ENCODE measurements at places on chromosomes 12 and 14.

GRCh38 chr12:120139958-120140357, 23.4 kb upstream of the RAB35 start:
- no peak for DNase-seq

DNA sequence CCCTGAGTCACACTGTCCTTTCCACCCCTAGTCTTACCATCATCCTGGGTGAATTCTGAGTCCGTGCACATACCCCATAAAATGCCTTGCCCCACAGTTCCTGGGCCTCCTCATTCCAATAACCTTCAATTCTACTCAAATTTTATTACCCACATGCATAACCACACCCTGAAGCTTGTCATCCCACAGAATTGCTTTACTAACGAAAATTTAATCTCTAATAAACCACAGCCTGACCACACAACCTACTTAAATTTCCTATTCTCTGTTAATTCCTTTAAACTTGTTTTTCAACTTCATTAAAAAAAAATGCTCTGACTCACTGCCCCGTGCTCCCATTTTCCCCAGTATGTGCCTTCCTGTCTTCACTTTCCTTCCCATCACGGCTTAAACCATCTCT, 205.9 kb downstream of the PHLDA1 start:
- DNase-seq, result no peak

GRCh38 chr14:37021390-37021789, 151.0 kb downstream of the SLC25A21 start:
- no peak for DNase-seq

DNA sequence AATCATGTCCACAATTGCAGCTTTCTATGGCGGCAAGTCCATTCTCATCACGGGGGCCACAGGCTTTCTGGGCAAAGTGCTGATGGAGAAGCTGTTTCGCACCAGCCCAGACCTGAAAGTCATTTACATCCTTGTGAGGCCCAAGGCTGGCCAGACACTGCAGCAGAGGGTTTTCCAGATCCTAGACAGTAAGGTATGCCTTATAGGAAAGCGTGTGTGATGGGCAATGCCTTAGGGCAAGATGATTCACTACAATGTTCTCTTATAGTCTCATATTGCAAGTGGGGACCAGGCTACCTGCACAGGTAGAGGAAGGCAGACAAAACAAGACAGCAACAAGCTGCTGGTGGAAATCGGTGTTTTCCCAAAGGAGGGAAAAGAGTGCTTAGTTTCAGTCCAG, 110.5 kb downstream of the ERGIC2 start:
- no peak for DNase-seq

GRCh38 chr12:14999695-15000365, 27.0 kb downstream of the PDE6H start:
- no peak for DNase-seq

DNA sequence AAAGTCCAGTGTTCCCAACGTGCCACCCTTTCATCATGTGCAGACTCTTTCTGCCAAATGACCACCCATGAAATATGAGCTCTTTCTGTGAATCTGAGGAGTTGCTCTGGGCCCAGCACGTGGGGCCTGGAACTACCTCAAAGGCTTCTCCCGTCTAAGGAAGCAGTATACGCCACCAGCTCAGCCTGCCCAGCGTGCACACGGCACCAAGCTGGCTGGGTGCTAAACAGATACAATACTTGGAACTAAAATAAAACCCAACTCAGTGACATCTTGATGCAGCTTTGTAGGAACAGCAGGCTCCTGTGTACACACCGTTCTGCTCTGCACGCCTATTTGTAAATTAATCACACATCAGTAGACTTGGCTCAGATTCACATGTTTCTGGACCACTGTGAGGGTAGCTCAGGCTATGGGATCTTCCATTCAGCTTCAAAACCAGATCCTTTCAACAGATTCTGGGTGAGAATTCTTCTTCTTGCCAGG, 74.8 kb downstream of the ARL6IP4 start:
- DNase-seq, result no peak

DNA sequence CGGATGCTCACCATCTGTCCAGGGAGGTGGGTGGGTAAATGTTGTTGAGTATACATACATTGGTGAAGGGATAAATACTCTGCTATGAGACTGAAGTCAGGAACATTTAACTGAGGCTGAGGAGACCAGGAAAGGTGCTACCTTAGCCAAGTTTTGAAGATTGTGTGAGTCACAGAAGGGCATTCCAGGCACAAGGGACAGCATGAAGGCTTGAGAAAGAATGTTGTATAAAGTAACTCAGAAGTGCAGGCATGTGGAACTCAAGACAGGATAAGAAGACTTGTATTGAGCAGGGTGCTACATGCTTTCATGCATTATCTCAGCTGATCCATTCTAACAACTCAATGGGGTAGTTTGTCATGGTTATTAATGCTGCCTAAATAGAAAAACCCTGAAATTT, 112.7 kb downstream of the IPO8 start:
- no peak for DNase-seq

DNA sequence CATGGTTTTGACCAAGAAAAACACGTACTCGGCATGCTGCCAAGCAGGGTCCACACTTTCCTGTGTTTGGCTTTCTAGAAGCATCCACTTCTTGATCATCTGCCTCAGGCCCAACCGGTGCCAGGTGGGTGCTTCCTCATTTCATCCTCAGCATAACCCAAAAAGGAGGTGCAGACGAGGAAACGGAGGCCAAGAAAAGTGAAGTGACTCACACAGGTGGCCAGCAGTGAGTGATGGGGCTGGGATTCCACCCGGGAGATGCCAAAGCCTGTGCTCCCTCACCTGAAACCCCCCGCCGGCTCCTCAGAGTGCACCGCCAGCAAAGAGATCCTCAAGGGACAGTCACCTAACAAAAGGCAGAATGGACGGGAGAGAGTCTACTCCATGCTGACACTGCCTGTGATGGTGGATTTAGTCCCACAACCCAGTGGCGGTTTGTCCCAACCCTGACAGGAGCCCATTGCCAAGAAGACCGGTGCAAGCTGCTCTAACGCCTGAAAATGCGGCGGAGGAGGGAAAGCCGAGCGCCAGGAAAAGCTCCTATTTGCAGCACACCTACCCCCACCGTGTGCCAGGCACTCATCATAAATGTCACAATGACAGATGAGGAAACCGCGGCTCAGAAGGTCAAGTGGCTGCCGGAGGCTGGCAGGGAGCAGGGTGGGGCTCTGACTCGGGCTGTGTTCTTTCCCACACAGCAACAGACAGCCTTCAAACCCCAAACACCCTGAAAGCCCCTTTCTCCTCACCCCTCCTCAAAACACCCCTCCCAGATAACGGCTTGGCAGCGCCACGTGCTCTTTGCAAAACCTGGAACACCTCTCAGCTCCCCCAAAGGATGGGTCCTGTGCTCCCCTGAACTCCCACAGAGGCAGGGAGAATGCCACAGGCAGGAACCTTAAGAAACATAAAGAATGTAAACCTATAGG, 18.8 kb downstream of the BCL11B start:
- no peak for DNase-seq

DNA sequence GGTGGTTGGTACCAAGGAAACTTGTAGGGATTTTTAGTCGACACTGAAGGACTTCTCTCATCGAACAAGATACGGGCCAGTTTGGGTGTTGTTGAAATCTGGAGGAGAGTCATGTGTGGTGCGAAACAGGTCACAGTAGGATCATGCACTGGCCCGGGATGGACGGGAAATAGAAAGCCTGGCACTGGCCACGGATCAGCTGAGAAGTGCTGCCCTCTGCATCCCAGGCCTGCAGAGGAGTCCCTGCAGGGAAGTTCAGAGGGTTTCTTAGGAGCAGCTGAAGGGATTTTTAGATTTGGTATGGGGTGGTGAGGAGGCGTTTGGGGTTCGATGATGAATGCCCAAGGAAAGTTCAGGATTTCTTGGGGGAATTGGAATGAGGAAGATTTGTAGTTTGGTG, 63.1 kb downstream of the TSPAN9 start:
- DNase-seq, result no peak

DNA sequence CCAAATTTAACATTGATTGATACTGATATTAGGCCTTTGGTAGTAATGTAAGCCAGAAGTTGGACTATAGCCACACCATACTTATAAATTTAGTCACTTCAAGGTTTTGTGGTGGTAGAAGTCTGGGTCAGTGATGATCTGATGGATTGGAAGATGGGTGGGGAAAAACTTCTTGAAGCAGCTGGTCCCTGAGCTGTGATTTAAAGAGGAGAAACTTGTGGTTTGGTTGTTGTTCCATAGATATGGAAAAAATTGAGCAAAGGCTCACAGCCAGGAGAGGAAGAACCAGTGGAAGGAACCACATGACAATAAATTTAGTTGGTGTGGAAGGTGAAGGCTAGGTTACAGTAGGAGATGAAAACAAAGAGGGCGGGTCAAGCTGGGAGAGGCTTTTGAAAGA, 26.1 kb downstream of the PTHLH start:
- no peak for DNase-seq

- DNase-seq, result no peak
Observed at GRCh38 chr12:121738340-121738858, 25.8 kb downstream of the TMEM120B start.

DNA sequence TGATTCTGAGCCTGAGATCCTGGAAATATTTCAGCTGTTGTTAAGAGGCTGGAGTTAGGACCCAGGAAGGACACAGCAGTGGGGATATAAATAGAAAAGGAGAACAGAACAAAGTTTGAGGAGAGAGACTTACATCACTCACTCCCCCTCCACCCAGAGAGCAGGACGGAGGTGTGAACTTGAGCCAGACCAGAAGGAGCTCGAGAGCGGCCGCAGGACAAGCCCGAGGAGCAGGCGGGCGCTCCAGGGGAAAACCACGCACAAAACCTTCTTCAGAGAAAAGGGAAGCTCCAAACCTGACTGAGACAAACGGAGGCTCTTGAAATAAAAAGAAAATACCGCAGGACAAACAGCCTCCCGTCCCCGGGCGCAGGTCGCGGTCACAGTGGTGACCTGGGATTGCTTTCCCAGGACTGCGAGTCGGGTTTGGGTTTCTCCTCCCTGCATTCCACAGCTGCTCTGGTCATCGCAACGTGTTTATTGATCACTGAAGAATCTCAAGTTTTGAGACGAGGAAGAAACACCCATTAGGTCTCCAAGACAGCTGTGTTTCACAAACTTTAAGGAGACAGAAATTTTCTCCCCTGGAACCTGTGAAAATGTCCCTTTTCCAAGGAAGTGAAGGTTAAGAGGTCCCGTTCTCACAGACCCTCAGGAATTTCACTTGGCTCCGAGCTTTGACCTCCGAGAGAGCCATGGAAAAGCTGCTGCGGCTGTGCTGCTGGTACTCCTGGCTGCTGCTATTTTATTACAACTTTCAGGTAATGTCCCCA, at the start of gene ADGRD1:
Gene ADGRD1 (plus strand): TSS at position 137 of the 773 bp plus-strand sequence. CDS start 559 bp downstream, at position 696.
- DNase-seq, result peak; percentile 44

DNA sequence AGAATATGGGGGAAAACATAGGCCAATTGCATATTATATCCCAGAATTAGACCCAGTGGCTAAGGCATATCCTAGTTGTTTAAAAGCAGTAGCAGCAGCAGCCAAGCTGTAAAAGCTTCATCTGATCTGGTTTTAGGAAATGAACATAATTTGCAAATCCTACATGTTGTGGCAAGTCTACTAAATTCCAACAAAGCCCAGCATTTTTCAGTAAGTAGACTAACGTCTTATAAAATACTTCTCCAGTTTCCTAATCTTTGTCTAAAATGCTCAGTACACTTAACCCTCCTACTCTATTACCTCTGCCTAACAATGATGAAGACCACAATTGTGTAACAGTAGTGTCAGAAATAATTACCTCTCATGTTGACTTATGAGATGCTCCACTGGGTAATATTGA, 70.9 kb upstream of the RERGL start:
- DNase-seq, result no peak

GRCh38 chr12:109518820-109519665, 41.6 kb downstream of the UBE3B start:
- peak; percentile 69 for DNase-seq

DNA sequence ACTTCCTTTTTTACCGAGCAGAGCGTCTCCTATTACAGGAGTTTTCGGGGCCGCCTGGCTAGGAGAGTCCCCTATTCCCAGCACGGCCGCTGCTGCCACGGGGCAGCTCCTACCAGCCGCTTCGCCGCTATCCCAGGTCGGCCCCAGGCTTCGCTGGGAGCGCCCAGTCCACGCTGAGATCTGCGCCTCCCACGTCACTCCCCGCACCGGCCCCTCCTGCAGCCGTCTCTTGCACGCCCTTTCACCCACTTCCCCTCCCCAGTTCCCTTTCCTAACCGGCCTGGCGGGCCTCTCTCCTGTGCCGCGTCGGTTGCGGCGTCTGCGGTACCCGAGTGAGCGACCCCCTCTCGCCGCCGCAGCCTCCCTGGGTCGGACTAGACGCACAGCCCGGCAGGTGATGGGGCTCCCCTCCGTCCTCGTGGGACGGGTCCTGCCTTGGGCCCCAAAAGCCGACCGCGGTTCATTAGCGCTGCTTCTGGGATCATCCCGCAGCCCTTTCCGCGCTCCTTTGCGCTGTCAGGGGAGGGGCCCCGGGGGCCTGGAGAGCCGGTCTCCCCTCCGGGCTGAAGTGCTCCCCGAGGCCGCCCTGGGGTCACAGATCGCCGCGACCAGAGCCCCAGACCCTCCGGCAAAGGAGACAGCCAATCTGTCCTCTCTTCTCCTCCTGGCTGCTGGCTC, 1318.4 kb downstream of the TMEM121 start:
- peak; percentile 63 for DNase-seq

GRCh38 chr12:14621826-14622225, 54.1 kb upstream of the PLBD1 start:
- peak; percentile 29 for DNase-seq

- peak; percentile 94 for DNase-seq
Observed at GRCh38 chr12:132523576-132524331, 33.8 kb downstream of the FBRSL1 start.

DNA sequence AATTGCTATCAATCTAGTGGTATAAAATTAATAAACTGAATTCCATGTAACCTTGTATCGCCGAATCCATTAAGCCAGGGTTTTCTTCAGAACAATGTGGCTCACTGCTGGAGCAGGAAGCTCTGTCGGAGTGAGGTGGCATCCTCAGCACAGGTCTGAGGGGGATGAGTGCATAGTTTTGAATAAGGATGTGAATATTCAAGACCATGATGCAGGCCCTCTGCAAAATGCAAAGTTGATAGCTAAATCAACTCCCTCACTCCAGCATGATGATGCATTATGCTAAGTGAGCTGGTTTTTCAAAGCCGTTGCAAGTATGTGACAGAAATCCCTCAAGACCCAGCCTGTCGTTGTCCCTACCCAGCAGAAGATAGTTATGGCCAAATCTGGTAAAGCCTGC, 53.0 kb downstream of the TRIM9 start:
- no peak for DNase-seq

GRCh38 chr14:102418853-102419240, 56.1 kb downstream of the TECPR2 start:
- peak; percentile 3 for DNase-seq

- DNase-seq, result no peak
Observed at GRCh38 chr14:84468153-84468552, 1061.8 kb upstream of the FLRT2 start.
